ENCODE measurements at places on chromosomes 1 and 21.
A peak's percentile ranks its signal among the peaks of the same experiment; 100 is the strongest.

DNA sequence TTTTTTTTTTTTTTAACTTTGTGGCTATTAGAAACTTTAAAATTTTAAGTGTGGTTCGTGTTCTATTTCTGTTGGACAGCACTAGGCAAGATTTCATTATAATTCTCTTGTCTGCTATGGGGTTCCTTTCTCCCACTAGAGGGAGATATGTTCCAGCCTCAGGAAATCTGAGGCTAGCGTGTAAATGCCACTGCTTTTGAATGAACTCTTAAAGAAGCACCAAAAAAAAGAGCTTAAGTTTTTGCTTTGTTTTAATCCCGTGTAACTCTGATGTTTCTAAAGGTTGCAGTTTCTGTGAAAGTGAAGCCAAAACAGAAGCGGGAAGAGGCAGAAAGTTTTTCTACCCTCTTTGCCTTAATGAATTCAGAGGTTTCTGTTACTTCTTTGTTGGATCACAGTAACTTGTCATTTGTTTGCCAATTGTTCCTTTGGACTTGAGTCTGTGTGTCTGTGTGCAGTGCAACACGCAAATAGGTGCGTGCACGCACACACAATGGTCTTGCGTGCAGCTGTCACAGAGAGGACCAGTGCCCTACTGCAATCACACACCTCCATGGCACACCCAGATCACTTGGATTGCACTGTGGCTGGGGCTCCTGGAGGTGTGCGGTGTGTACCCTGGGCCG, 32.3 kb downstream of the HHAT start:
- peak; percentile 65 for DNase-seq

DNA sequence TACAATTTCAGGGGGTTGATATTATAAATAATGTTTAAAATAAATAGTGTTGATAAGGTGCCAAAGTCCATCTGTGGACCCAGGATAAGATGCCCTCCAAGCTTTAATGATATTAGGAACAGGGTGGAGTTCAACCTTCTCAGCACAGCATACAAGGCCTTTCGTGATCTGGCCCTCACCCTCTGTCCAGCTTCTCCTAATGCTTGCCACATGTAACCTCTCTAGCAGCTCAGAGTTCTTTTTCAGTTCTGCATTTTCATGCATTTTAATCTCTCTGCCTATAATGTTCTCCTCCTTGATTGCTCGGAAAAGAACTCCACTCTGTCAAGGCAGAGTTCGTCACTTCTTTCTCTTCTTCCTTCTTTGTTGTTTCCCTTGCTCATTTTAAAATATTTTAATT, 21.4 kb upstream of the SMAP2 start:
- DNase-seq: no peak

- no peak for DNase-seq
Measured at GRCh38 chr1:76095802-76096201, 21.3 kb downstream of the ST6GALNAC3 start.

- DNase-seq: no peak
Measured at GRCh38 chr1:36595921-36596320, 113.2 kb upstream of the CSF3R start.

GRCh38 chr1:6328091-6328490, 65.5 kb downstream of the ACOT7 start:
- no peak for DNase-seq

DNA sequence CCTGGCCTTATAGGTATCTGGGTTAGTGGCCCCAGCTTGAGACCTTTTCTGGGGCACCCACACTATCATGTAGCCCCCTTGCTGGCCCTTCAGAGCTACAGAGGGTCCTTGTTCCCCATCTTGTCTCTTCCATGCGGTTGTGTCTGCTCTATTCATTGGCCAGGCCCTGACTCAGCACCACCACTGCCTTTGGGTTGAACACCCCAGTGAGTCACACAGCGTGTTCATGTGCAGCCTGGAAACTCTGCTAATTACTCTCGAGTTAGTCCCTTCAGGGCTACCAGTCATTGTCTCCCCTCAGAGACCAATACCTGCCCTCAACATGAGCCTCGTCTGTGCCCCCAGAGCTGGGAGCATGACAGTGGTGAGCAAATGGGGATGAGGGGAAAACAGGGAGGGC, 28.2 kb upstream of the IKBKE start:
- DNase-seq: no peak

GRCh38 chr1:75999034-75999433, 66.8 kb upstream of the ASB17 start:
- no peak for DNase-seq

GRCh38 chr21:27464648-27465047, 497.8 kb upstream of the ADAMTS5 start:
- peak; percentile 14 for DNase-seq

- DNase-seq: peak; percentile 47
Measured at GRCh38 chr1:90925928-90926869, 95.6 kb downstream of the ZNF644 start.

DNA sequence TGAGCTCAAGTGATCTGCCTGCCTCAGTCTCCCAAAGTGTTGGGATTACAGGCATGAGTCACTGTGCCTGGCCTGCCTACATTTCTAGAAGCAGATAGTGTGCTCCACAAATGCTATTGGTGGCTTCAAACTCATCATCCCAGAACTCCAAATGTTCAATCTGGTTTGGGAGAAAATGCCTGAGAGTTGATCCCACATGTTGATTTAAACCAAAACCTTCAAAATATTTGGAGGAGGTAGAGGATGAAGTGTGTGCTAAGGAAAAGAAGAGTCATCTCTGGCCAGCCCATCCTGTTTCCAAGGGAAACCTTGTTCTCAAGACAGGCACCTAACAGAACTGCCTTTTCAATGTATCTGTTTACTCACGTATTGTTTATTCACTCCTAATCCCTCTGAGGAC, 55.4 kb upstream of the GRHL3 start:
- no peak for DNase-seq

- DNase-seq: peak; percentile 40
Measured at GRCh38 chr1:184027826-184028695, 9.5 kb downstream of the COLGALT2 start.

- no peak for DNase-seq
Measured at GRCh38 chr21:40272037-40272436, 404.8 kb downstream of the PCP4 start.

DNA sequence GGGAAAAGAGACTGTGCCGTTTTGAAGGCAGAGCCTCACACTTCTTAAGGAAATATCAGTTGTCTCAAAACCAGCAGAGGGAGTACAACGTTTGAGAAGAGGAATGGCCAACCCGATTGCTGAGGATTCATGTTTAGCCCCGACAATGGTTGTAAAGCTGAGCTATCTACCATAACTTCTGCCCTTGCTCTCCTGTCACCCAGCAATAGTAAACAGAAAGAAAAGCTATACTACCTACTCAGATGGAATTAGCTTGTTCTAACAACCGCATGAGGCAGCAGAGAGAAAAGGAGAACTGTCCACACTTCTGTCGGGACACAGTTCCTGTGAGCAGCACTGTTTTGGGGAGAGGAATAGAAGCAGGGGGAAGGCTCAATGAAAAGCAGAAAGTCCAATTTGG, 91.2 kb downstream of the SLC45A1 start:
- DNase-seq: peak; percentile 66

- DNase-seq: no peak
Measured at GRCh38 chr1:70278710-70279109, 57.5 kb downstream of the SRSF11 start.

DNA sequence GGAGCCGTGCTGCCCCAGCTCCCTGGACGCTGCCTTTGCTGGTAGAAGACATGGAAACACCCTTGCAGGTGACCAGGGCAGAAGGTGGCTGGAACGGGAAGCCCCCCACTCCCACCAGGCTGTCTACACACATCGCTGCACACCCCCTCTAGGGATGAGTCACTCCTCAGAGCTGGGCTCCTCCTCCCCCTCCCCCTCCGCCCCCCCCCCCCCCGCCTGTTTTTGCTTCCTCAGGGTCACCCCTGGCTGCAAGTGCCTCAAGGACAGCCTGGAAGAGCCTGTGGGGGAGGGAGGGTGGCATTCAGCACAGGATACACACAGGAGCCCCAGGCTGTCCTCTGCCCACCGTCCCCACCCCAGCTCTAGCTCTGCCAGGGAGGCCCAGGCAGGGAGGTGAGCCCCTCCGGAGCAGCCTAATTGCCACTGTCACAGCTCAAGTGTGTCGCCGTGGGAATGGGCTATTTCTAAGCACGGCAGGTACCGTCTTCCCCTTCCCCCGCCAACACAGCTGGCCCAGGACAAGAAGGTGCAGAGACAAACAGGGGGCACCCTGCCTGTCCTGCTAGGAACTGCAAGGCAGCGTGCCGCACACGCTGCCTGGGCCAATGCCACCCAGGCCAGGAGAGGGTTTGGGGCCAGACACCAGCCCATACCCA, 2.5 kb downstream of the FNDC10 start:
- DNase-seq: no peak

DNA sequence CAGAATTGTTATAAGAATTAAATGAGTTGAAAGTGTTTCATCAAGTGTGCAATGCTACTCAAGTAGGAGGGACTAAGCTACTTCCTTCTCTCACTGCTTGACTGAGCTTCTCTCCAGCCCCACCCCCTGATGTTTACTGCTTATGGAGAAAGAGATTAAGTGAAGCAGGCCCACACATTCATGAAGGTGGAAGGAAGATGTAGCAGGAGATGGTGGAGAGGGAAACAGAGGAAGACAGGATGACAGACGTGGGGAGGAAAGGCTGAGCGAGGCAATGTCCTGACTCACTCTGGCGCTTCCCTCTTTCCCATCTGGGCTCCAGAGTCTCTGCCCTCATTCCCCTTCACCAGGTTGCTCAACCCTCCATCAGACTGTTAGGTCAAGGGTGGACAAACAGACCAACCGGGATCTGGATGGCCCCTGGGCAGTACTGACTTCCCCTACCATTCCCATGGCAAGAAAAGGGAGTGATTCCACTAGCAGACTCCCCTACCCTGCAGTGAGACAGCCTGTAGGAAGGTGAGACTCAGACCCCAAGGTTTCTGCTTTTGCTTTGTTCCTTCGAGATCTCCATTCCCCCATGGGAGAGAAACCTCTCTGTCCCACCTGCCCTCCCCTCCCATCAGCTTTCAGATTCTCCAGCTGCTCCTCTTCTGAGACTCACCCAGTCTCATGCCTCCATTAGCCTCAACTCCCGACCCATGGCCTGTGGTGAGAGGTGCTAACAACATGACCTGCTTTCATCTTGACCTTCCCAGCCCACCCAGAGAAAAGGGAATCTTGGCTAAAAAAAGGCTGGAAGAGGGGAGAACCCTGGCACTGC, 3.1 kb upstream of the ARHGEF2 start:
- peak; percentile 56 for DNase-seq

DNA sequence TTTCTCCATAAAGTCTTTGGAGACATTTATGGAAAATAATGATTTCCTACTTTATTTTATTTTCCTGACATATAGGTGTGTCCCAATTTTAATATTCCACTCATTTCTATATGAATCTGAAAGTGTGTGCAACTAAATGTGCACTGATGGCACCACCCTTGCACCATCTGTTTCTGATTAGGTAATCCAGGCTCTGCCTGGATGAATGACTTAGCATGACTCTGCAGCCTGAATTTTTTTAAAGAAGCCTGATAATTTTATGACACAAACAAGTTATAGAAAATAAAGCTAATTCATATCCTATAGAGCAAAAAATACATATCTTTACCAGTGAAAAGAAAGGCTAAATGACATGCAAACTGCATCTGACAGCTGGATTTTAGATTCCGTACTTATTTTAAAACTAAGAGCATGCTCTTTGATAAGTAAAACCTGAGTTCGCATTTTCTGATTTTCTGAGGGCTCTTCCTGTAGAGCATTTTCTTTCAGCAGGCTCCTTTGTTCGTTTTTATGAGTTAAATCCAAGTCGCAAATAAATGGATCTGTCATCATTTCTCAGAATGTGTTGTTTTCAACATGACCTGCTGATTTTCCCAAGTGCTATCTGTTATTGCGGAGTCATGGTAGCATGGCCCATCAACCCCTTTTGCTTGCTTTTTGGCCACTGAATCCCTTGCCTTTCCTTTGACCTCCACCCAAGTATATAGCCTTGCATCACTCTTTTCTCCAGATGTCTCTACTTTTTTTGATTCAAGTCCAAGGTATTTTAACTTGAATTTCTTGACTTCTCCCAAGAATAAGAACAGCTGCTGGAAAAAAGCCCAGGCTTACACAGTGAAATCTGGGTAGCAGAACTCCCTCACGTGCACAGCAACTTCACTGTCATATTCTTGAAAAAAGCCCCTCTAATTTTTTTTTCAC, 52.8 kb upstream of the LYPLAL1 start:
- DNase-seq: peak; percentile 91

DNA sequence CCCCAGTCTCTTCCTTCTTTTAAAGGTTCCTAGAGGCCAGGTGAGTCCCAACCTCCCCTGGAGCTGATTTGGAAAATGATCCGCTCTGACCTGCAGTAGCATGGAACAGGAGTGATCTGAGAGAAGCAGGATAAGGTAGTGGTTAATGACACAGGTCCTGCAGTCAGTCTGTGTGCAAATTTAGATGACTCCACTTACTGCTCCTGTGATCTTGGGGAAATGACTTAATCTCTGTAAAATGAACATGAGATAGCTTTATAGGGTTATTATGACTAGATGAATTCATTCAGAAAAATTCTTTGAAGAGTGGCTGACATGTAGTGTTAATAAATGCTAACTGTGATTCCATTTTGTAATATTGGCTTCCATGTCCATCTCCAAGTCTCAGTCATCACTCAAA, 374.9 kb upstream of the CAMK1G start:
- no peak for DNase-seq

GRCh38 chr1:227729881-227730629, 5.0 kb downstream of the JMJD4 start:
- peak; percentile 64 for DNase-seq

DNA sequence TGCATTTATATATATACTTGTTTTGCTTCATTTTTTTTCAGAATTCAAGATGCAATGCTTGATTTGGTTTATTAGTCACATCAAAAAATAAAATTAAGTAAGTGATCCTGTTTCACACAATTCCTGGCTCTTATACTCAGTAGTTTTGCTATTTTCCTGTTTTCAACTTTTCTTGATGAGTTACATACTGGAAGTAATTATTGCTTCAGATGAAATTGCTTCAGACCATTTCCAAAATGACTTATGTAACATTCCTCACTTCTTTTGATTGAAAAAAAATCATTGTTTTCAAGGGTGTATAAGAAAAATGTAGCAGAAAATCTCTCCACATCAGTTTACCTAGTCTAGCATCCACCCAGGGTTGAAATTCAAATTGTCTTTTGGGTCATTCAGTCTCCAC, 65.0 kb downstream of the RGS2 start:
- no peak for DNase-seq

DNA sequence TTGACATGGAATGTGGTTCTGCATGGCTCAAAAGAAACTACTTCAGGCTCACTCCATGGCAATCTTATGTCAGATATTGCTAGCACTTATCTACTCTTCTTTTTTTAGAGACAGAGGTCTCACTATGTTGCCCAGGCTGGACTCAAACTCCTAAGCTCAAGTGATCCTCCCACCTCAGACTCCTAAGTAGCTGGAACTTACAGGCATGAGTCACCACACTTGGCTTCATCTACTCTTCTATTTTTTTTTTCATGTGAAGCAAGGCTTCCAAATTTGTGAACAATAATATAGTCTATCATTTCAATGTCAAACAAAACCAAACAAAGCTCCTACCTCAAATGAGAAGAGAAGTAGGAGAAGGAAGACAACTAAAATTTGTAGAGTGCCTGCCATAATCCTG, 7.5 kb upstream of the PSEN2 start:
- DNase-seq: peak; percentile 34
